ENCODE measurements at places on chromosomes 11 and 22.

DNA sequence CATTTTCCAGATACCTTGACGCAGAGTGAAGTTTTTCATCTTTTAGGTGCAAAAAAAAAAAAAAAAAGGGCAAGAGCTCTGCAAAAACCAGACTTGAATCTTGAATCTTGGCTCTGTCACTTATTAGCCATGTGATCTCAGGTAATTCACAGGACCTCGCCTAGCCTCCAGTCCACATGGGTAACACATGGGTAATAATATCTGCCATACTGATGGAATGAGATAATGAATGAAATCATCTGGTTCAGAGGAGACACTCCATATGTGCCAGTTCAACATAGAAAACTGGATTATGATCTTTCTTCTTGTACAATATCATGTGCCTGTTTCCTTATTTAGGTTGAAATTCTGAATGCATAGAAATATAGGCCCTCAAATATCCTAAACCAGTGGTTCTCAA lies 8.6 kb upstream of the AMOTL1 start:
- DNase-seq = no peak

GRCh38 chr11:71066311-71066710 lies 186.1 kb downstream of the SHANK2 start:
- DNase-seq = no peak

DNA sequence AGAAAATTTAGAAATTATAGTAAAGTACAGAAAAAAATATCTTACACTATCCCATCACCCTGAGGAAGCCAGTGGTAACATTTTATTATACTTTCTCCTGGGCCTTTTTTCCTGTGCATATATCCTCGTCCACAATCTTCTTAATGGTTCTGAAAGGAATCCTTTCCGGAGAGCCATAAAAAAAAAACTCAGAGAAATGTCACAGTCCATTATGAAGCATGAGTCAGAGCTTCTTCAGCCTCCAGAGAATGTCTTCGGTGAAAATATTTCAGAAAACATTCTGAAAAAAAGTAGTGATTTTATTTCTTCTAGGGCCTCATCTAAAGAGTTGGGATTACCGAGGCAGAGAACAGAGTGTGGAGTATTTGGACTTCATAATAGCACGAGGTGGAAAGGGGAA lies 163.4 kb downstream of the INSC start:
- DNase-seq = no peak

GRCh38 chr22:20194681-20195593 lies 44.1 kb upstream of the CCDC188 start:
- DNase-seq = no peak

- no peak for DNase-seq
Measured at GRCh38 chr11:95700471-95700817, 89.1 kb downstream of the FAM76B start.

DNA sequence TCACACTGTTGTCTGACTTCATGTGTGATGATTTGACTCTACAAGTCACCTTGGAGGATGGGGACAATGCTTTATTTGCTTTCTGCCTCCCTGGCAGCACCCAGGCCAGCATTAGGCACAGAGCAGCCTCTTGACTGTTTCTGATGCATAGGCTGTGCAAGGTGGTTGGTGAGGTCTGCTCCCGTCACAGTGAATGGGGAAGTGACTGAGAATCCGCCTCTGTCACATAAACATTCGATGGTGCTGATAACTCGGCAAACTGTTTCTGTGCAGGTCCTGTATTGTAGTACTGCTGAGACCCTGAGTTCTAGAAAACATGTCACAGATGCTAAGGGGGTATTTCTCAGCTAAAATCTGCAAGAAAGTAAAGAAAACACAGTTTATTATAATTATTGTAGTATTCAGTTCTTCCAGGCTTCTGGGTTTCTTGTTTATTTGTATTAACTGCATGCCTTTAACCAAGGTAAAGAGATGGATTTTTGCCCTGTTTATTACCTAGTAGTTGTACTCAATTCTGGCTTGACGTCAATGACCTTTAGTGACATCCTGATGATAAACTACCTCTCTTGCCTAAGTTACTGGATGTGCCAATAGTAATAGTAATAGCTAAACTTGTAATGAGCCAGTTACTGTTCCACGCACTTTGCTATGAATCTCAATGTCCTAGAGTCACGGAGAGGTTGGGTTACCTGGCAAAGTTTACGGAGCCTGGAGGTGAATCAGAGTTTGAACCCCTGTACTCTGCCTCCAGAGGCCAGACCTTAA lies 24.8 kb upstream of the RCN1 start:
- DNase-seq = no peak

DNA sequence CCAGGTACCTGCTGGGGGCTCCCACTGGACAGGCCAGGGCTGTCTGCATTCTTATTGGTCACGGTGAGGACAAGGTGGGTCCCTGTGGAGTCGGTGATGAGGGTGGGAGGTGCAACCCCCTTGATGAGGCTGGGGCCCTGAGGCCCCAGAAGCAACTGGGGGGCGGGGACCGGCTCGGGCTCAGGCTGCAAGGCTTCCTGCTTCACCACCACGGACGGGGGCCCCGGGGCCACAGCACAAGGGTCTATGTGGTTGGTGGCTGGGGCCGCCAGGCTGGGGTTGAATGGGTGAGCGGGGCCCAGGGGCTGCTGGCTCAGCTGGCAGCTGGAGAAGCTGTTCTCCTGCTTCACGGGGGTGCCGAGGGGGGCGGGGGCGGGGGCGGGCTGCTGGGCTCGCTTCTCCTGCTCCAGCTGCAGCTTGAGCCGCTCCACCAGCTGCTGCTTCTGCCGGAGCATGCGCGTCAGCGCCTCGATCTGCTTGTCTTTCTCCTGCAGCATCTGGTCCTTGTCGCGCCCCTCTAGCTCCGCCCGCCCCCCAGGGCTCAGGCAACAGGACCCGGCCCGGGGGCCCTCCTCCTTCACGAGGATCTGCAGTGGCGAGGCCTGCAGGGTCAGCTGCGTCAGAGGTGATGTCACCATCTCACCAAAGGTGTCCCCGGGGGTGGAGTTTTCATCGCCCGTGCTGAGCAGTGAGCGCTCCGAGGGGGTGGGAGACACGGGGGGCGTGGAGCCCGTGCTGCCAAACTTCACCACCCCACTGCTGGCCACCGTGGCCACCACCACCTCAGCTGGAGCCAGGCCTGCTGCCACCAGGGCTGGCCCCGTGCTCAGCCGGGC lies 48.2 kb downstream of the SGSM3 start:
- DNase-seq = no peak

DNA sequence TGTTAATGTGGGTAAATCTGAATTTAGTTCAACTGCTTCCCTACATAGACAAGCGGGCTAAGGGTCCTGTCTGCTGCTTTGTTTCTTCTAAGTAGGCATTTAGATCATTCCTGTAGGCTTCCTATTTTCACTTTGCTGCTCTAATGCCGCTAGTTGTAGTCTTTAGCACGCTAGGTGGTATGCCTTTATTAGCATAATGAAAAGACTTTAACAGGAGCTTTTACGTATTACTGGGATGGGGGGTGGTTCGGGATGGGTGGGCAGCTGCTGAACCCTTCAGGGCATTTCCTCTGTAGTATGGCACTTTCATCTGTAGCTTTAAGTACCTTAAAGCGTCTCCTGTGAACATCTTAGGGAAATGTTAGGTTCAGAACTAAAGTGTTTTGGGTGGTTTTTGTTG lies 85.3 kb downstream of the GGT1 start:
- no peak for DNase-seq

DNA sequence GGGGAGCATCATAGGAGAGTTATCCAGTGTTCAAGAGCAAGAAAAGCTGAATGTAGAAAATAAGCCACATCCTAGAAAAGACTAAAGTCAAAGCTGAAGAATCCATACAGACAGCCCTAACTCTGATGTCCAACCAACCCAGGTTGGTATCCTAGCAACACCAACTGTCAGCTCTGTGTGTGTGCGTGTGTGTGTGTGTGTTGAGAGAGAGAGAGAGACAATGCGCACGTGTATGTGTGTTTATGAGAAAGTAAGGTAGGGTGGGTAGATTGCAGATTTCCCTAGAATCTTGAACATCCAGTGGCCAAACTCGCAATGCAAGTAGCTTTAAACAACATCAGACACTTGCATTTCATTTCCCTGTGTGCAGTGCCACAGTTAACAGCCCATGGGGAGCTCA lies 274.9 kb downstream of the FAM181B start:
- DNase-seq = no peak

DNA sequence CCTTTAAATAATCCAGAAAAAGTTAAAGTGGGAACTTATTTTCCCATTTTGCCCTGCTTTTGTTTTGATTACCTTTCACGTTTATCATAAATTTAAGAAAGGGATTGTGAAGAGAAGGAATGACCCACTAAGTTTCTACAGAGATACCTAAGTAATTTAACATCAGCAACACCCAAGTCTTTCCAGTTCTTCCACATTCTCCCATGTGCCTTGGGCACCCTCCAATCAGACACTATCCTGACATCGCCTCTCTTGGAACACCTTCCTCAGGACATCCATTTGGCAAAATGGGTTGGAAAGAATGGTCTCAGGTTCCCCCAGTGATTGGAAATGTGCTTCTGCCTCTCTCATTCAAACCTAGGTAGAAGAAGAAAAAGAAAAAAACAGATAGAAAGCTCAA lies 6.3 kb downstream of the BBOX1 start:
- DNase-seq = no peak

DNA sequence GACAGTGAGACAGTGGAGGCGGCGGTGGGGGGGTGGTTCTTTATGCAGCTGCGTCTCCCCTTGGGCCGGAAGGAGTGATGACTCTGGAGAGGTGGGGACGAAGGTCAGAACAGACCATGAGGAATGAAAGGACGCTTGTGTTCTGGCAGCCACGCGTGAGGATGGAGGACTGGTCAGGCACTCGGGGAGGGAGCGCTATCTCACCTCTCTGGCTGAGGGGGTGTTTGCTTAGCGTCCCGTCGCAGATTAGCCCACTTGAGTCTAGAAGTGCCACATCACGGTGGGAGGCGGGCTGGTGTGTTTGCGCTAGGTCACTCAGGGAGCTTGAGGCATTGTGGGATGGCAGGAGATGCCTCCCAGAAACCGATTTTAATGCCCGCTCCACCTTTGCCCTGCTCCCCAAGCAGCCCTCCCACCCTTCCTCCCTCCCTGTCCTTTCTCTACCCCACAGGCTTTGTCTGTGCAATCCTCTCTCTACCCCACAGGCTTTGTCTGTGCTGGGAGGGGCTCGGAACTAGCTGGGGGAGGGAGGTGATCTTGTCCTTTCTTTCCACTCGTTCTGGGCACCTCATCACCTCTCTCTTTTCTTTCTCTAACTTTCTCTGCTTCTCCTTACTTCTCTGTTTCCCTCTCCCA lies 97.8 kb downstream of the PKNOX2 start:
- no peak for DNase-seq

- no peak for DNase-seq
Measured at GRCh38 chr11:66723693-66724092, 5.3 kb downstream of the SPTBN2 start.

- DNase-seq = no peak
Measured at GRCh38 chr11:76742902-76743301, 40.3 kb upstream of the TSKU start.

DNA sequence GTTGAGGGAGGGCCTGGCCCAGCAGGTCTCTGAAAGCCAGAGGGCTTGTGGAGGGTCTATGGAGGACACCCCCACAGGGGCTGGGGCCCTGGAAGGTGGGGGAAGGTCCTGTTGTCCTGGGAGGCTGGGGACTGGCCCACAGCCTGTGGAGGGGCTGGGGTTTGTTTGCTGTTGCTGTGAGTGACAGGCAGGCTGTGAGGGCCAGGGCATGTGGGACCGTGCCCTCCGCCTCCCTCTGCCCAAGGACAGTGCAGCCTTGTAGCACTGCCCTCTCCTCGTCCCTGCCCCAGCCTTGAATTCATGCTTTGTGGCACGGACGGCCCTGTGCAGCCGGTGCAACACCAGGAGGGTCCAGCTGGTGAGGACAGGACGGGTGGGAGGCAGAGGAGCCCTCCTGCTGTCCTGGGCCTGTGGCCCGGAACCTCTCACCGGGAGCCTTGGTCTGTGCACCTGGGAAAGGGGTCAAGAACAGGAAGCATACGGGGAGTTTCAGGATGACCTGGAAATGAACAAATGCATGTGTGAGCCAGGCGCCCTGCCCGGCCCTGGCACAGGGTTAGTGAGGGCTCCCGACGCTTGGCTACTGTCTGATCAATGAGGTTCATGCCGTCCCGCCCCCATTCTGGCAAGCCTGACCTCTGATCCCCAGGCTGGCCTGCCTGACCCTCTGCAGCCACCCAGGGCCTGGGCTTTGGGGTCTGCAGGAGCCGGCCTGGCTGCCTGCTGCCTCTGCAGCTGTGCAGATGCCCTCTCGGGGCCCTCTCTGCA lies 37.4 kb upstream of the PRODH start:
- DNase-seq = no peak

DNA sequence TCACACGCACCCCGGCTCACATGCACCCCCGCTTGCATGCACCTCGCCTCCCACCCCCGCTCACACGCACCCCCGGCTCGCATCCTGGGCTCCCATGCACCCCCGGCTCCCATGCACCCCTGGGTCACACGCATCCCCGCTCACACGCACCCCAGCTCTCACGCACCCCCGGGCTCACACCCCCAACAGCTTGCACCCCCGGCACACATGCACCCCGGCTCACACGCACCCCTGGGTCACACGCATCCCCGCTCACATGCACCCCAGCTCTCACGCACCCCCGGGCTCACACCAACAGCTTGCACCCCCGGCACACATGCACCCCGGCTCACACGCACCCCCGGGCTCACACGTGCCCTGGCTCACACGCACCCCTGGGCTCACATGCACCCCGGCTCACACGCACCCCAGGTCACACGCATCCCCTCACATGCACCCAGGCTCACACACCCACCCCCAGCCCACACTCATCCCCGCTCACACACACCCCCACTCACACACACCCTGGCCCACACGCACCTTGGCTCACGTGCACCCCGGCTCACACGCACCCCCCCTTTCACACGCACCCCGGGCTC lies 16.2 kb downstream of the TSPAN4 start:
- no peak for DNase-seq

GRCh38 chr11:19753451-19754106 lies 40.9 kb downstream of the NAV2 start:
- no peak for DNase-seq

DNA sequence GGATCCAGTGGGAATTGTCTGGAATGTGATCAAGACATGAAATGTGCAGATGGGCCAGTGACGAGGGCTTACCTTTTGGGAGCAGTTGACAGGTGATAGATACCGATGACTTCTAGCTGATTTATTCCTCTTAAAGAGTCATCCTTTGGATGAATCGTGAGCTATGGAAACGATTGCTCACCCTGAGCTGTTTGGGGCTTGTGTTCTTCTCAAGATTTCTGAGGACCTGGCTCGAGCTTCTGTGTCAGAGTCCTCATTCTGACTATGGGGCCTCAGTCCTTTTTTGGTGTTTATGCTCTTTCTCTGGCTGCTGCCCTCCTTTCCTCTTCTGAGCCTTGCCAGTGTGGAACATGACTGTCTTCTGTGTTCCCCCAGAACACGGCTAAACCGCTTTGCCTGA lies 11.9 kb upstream of the AMPD3 start:
- no peak for DNase-seq

GRCh38 chr11:30016588-30017363 lies at the start of gene KCNA4:
Gene KCNA4 (minus strand): TSS chr11:30017030. CDS start chr11:30012678, 4,352 bp downstream.
- no peak for DNase-seq

All from stimulated activated CD8-positive, alpha-beta memory T cell treated with anti-CD3 and anti-CD28 coated beads, Interleukin-15, amount 100 ng/mL, for 24 hours (primary cell).